ENCODE measurements at places on chromosomes 2 and 18. TPM values are rescaled to one million over a fixed set of nuclear protein-coding genes. Genes with fewer than 3 reads are reported as not detected.

The FHOD3 gene
- not detected for total RNA-seq

The COX5B gene
- total RNA-seq, result 140 TPM

The LMAN1 gene
- 40.1 TPM for total RNA-seq

The KCNS3 gene
- not detected for total RNA-seq

DNA sequence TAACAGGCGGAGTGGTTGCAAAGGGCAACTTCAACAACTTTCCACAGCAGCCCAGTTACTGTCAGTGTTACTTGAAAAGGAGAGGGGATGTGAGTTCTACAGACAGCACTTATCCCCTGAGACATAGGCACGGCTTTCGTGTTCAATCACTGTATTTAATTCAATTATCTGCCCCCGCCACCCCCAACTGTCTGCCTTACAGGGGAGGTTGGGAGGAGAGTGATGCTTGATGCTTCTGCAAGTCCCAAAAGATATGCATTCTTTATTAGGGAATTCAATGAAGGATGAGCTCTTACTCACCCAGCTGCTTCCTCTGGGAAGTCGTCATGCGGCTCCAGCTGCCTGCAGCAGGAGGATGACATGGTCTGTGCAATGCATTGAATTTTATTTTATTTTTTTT is 639.9 kb downstream of the DCC start:
- DNase-seq, result no peak

DNA sequence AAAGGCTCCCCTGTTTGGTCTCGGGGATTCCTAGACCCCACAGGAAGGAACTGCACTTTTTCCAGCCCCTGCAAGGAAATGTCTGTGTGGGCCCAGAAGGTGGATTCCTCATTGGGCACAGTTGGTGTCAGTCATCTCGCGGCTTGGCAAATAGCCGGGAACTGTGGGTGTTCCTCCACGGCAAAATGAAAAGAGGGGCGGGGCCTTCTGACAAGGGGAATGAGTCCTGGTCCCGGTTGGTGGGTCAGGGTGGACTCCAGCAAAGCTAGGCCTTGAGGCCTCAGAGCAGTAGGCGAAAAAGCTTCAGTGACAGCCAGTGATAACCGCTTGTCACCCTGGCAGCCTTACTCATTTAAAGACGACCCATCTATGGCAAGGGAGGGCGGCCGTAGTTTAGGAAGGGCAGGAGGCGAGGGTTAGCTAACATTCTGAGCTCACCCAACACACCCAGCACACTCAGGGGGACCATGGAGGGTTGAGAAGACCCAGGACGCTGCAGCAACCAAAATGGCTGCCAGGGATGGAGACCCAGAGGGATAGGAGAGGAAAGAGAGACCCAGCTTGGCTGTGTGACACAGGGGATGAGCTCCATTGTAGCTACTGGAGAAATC is 16.5 kb downstream of the SLC4A3 start:
- no peak for DNase-seq

GRCh38 chr2:210536973-210537650 is 19.3 kb upstream of the CPS1 start:
- DNase-seq, result no peak

GRCh38 chr2:197453914-197454398 is 604 bp downstream of the COQ10B start:
- no peak for DNase-seq

DNA sequence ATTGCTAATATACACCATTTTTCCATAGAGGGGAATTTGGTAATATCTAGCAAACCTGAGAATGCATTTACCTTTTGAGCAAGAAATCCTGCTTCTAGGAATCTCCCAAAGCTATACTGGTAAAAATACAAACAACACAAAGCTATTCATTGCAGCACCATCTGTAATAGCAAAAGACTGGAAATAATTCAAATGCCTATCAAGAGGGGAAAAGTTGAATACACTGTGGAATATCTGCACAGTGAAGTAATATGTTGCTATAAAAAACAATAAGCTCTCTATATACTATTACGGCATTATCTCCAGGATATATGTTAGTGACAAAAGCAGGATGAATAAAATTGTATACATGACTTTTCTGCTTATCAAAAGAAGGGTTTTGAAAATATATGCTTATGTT is 112.3 kb upstream of the CHAC2 start:
- no peak for DNase-seq

The WNT6 gene
- total RNA-seq, result not detected

GRCh38 chr2:173652311-173652710 is 297.6 kb downstream of the CDCA7 start:
- DNase-seq, result no peak

The IL36RN gene
- not detected for total RNA-seq

DNA sequence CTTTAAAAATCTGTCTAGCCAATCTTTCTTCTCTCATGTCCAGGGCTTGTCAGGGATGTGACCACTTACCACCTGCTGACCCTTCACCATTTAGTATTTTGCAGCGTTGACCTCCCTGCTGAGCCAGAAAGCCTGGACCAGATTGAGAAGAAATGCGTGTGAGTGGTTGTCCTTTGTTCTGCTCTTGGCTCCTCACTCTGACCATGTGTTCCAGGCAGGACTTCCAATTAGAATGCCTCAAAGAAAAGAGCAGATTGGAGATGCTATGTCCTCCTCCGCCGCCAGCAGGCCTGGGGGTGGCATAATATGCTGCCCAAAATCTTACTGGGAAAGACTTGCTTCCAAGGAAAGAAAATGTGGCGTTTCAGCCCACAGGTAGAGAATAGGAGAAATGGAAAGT is 894.1 kb downstream of the SLC4A3 start:
- DNase-seq, result no peak

GRCh38 chr2:232239951-232240681 is 138.4 kb upstream of the ALPP start:
- DNase-seq, result no peak

- no peak for DNase-seq
Observed at GRCh38 chr2:17363846-17364245, 154.4 kb downstream of the RAD51AP2 start.

- no peak for DNase-seq
Observed at GRCh38 chr2:205409411-205409810, 272.9 kb upstream of the NRP2 start.

The CFC1 gene
- total RNA-seq, result not detected

DNA sequence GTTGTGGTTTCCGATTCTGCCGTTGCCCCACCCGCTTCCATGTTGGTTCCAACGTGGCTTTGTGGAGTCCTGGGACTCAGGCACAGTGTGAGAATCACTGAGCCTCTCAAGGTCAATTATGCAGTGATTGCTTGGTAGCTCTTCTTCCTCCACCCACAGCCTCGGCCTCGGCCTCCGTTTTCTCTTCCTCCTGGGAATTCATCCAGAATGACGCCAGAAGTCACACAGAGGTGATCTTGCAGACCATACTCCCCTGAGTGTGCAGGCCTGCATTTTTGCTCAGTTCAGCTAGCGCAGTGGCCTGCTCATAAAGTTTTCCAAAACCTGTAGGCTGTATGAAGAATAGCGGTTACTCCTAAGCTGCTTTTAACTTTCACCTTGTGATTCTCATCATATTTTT is 273.3 kb downstream of the GBX2 start:
- DNase-seq, result no peak

- DNase-seq, result no peak
Observed at GRCh38 chr2:111039628-111040383, 80.9 kb upstream of the BCL2L11 start.

DNA sequence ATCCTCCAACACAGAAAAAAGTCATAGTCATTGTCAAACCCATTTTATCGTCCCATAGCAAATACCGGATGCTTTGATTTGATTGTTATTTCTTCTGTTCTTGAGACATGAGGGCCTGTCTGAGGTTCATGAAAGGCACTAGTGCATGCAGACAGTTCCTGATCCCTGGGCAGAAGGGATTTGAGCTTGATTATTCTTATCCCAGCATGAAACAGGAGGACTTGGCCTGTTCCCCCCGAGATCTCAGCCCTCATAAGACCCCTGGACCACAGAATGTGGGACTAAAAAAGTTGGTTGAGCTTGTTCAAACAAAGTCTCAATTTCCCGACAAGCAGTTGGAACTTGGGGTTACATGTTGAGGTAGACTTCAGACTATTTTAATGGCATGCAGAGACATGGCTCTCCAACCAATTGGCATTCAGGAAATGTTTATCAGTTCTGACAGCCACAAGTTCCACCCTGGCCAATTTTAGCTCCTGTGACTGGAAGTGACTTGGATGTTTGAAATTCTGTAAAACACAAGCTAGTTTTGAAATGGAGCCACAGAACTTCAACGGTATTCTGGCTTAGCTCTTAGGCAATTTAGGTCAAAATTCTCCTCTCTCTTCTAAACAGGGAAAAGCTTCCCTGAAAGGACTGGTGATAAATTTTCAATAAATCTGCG is 366.9 kb upstream of the SLC14A2 start:
- DNase-seq, result no peak

- no peak for DNase-seq
Observed at GRCh38 chr2:82139979-82140611, 1835.5 kb upstream of the LRRTM1 start.

DNA sequence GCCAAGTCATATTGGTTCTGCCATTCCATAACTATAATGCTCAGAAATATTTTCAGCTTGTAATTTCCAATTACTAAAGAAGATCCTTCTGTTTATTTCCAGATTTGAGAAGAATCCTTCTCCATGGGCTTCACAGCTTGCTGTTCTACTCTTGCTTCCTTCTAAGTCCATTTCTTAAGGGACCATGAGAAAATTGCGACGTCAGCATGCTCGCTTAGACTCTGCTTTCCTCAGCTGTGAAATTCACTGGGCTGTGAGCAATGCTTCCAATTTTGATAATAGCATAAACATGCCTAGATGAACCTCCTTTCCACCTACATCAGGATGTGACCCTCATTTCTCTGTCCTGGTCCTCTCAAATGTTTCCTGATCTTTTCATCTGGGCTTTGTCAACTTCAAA is 145.3 kb upstream of the CDH20 start:
- no peak for DNase-seq

- no peak for DNase-seq
Observed at GRCh38 chr2:212538305-212539071, at the start of gene ERBB4. TSS of gene ERBB4 (minus strand) at chr2:212538802. CDS start at chr2:212538530, 272 bp downstream.

The THAP4 gene
- total RNA-seq, result 34.5 TPM

- DNase-seq, result no peak
Observed at GRCh38 chr2:109521233-109522062, 92.3 kb downstream of the SEPTIN10 start.

DNA sequence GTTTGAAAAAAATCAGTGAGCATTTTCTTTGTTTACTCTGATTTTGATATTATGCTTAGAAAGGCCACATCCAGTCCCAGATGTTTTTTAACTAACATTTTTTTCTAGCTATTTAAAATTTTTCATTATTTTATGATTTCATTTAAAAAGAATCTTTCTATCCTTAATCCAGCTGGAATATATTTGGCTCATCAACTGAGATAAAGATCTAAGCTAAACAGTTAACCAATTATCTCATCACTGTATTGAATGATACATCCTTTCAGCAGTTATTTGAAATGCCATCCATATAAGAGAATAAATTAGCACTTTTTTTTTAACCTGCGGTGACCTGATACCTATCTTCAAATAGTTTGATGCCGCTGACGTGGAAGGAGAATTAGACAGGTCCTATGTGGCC is 245.5 kb upstream of the COPS8 start:
- DNase-seq, result no peak

- no peak for DNase-seq
Observed at GRCh38 chr2:79950526-79950925, 354.0 kb downstream of the LRRTM1 start.

DNA sequence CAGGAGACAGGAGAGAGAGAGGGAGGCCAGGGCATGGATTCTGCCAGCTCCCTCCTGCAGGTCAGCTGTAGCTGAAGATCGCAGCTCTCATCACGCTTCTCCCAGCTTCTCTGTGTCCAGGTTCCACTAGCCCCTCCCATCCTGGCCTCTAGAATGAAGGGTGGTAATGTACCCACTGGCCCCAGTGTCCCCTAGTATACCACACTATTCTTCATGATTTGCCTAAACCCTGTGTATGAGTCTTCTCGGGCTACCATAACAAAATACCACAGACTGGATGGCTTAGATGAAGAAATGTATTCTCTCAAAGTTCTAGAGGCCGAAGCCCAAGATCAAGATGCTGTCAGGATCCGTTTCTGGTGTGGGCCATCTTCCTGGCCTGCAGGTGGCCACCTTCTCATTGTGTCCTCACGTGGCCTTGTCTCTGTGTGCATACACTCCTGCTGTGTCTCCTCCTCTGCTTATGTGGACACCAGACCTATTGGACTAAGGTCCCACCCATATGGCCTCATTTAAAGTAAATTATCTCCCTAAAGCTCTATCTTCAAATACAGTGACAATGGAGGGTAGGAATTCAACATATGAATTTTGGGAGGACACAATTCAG is 77.3 kb downstream of the TNFRSF11A start:
- DNase-seq, result no peak

DNA sequence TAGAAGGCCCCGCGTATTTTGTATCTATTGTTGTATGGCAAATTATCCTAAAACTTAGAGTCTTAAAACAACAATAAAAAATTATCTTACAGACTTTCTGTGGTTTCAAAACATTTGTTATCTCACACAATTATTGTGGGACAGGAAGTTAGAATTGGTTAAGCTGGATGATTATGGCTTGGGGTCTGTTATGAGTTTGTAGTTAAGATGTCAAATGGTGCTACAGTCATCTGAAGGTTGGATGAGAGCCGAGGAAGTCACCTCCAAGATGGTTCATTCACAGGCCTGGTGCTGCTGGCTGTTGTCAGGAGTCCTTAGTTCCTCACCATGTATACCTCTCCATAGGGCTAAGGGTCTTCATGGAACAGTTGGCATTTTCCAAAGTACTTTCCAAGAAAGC is 175.6 kb upstream of the FANCL start:
- no peak for DNase-seq

- DNase-seq, result no peak
Observed at GRCh38 chr2:59034106-59034505, 793.0 kb upstream of the FANCL start.

The MAP3K19 gene
- total RNA-seq, result not detected

The SERPINB12 gene
- not detected for total RNA-seq

GRCh38 chr2:86039178-86039962 is 66.3 kb downstream of the POLR1A start:
- DNase-seq, result peak; percentile 20

DNA sequence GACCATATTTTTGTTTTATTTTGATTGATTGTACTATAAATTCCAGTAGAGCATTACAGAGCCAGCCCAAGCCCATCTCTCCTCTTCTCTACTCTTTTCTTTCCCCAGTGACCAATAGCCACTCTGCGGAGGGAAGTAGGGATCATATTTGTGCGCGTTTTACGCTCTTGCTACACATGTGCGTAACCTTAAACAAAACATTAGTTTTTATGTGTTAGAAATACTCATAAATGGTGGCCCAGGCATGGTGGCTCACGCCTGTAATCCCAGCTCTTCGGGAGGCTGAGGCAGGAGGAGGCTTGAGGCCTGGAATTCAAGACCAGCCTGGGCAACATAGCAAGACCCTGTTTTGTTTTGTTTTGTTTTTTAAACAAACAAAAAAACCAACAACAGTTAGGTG is 31.3 kb downstream of the HPCAL1 start:
- DNase-seq, result no peak

The KCNG2 gene
- not detected for total RNA-seq

DNA sequence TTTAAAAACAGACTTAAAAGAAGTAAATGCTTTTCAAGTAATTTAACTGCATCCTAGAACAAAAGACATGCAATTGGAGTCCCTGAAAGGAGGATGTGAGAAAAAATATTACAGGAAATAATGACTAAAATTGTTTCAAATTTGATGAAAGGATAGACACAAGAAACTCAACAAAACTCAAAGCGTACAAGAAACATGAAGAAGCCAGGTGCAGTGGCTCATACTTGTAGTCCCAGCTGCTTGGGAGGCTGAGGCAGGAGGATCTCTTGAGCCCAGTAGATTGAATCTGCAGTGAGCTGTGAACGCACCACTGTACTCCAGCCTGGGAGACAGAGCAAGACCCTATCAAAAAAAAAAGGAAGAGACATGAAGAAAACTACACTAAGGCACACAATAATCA is 118.1 kb upstream of the SLC39A10 start:
- DNase-seq, result no peak
